ENCODE measurements at places on chromosomes 2 and 18.

DNA sequence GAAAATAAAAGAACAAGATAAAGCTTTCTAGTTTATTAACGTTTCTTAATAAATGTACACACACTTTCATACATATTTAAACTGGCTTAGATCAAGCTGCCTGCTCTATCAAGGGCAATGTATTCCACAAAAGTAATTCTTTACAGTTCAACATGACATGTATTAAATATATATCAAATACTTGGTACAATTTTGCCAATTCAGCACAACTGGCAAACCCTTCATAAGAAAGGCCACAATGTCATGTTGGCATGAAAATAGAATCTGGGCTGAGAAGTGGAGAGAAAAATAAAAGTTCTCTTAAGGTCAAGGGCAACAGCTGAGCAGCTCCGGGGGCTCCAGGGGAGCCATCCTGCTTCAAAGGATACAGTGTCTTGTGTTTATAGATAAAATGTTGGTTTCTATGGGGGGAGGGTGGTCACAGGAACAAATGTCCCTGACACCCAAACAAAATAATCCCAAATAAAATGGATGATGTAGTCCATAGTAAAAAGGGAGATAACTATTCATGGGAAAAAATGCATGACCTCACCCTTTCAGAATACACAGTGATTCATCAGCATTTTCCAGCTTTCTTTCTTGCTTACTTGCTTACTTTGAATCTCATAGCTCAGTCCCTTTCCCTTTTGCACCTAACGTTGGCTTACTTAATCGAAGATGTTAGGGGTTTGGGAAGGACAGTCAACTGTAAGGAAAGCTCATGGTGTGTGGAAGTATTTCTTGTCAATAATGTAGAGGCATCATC lies 494.9 kb downstream of the NYAP2 start:
- DNase-seq, result no peak

DNA sequence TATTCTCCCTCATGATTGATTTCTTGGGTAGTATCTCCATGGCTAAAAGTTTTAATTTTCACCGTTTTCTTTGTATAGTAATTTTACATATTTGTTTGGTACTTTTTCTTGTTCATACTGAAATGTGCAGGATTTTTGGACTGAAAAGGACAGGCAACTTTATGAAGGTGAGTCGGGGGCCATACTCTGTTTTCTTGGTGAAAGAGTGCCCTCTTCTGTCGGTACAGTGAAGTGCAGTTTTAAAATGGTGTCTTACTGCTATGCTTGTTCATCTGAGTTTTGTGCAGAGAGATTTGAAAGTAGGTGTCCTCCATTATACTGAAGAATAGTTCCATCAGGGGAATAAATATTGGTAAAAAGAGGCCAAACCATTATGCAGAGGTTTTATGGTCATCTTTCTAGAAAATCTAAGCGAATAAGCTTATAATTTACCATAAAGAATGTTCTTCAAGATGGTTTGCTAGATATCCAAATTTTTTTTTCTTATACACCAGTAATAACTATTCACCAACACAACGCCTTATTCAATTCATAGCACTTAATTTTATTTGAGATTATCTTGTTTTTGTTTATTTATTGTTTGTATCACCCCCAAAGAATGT lies 8.7 kb upstream of the SERPINB13 start:
- no peak for DNase-seq

DNA sequence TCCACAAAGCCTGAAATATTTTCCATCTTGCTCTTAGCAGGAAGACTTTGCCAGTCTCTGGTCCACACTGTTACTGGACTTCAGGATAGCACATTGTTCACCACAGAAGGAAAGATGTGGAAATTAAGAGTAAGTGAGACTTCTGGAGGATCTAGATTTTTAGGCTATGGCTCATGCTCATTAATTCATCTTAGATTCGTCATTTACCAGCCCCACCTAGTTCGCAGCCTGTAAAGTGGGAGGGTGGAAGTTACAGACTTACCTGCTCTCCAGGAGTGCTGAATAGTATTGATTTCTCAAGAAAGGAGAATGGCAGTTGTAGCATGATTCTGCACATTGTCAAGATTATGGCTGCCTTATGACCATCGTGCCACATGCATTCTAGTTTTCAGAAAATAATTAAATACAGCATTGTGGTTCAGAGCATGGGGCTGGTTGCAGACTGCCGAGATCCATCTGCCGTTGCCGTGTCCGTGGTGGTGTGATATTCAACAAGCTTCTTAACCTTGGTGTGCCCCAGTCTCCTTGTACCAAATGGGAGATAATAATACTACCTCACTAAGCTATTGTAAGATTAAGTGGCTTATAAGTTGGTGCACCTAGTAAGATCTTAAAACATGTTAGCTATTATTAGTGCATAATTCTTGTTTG lies 56.8 kb downstream of the RNF144A start:
- no peak for DNase-seq

DNA sequence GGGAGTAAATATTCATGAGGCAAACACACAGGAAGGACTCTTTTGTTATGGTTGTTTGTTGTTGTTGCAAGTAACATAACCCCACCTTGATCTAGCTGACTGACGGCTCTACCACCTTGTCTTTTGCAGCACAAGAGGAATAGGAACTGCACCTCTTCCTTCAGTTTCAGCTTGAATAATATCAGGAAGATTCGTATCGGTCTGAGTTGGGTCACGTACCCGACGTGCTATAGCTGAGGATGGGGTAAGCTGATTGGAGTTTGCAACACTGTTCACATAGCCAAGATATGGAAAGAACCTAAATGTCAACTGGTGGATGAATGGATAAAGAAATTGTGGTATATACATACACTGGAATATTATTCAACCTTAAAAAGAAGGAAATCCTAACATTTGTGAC lies 14.5 kb upstream of the IL1RN start:
- no peak for DNase-seq

GRCh38 chr2:215839816-215840215 lies 173.5 kb downstream of the MREG start:
- DNase-seq, result no peak

- no peak for DNase-seq
Measured at GRCh38 chr2:53006980-53007379, 760.6 kb upstream of the CHAC2 start.

- DNase-seq, result no peak
Measured at GRCh38 chr18:59617468-59617932, 79.7 kb downstream of the CCBE1 start.

DNA sequence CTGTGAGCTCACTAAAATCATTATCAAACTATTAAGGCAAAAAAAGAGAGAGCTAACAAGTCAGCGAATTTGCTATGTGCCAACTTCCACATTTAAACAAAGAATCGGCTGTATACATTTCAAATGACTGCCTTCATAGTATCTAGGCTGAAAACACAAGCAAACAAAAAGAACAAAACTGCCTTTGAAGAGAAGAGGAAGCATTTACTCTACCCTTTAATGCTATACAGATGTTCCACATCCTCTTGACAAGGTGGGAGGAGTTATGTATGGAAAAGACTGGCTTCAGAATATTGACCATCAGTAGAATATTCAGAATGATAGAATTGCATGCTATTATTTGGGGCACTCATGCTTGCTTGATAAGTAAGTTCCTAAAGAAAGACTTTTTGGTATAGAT lies 741.7 kb downstream of the PLCL1 start:
- DNase-seq, result no peak

- peak; percentile 22 for DNase-seq
Measured at GRCh38 chr2:235511187-235511661, 17.4 kb downstream of the AGAP1 start.

DNA sequence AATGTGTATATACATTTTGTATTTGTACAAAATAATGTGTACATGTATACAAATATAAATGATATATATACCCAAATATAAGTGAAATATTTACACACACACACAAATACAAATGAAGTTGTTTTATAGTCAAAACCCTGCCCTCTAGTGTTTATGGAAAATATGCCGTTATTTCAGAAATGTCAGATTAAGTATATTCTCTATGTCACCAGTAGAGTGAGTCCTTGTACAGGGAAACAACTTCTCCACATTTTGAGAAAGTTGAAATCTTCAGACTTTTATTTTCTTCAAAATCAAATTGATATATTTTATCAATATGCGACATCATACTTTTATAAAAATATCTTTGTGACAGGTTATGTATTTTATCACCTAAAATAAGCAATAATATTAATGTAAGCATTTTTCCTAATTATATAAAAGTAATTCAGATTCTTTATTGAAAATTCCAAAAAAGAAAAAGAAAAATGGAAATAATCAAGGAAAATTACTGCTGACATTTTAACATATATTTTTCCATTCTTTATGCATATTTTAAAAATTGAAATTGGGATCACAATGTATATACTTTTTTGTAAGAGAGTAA lies 22.4 kb downstream of the ARL6IP6 start:
- DNase-seq, result no peak

DNA sequence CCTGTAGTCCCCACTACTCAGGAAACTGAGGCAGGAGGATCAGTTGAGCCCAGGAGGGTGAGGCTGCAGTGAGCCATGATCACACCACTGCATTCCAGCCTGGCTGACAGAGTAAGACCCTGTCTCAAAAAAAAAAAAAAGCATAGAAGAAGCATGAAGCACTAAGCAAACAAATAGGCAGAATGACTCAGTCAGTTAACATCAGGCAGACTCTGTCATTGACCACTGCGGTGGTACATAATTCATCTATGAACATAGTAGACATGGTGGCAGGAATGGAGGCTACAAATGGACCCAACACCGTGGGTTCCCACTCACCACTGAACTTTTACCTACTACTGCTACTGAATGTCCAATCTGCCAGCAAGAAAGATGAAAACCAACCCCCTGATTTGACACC lies 7.6 kb upstream of the ASXL2 start:
- no peak for DNase-seq

DNA sequence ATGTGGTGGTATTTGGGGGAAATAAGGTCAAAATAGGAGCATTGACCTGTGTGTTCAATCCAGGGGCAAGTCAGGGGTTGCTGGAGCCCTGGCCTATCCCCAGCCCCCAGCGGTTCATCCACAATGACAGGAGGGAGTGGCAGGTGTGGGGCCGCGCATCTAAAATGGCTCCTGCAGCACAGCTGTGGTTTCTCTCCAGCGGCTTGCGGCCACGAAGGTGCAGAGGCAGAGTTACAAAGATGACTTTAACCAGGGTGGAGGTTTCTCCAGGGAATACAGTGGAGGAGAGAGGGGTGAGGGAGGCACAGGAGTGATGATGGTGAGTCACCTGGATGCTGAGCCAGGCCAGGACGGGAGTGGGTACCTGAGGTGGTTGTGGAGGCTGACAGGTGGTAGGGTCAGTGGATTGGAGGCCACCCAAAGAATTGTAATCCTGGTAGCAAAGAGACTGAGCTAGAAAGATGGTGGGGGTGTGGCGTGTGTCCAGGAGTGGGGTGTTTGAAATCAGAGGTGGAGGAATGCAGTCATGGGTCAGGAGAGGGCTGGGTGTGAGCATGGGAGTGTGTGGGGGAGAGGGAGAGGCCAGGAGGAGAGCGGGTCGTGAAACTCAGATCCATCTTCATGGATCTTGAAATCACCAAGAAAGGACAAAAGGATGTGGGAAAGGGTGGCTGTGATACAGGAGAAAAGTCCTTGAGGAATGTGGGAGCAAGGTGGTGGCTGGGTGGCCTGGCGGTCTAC lies 83.2 kb downstream of the CTIF start:
- DNase-seq, result no peak

DNA sequence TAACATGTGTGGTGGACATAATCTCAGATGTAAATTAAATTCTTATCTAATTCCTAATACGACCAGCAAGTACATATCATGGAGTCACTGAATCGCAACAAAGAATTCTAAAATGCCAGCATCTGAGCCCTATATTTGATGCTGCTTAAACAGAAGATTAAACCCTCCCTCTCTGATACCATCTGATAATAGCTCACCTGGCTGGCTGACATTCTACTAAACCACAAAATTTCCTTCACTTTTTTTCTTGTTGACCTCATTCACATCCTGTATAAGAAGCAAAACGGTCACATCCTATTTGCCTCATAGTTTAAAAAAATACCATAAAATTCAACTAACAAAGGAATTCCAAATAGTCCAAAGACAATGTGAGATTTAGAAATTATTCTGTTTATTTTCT lies 371.6 kb upstream of the SLC8A1 start:
- no peak for DNase-seq

DNA sequence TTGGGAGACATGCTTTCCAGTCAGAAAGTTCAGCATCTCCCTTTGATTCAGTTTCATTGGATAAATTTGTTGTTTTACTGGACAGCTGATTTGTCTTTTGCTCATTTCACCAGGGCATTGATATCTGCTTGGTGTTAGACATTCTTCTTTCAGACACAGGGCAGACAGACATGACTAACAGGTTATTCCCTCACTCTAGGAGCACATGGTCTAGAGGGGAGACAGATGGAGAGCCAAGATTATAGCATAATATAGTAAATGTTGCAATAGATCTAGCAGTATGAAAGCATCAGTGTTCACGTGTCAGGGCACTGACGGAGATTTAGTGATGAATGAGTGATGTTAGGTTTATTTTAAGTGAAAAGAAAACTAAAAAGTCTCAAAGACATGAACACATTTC lies 187.0 kb upstream of the CYRIA start:
- DNase-seq, result no peak

DNA sequence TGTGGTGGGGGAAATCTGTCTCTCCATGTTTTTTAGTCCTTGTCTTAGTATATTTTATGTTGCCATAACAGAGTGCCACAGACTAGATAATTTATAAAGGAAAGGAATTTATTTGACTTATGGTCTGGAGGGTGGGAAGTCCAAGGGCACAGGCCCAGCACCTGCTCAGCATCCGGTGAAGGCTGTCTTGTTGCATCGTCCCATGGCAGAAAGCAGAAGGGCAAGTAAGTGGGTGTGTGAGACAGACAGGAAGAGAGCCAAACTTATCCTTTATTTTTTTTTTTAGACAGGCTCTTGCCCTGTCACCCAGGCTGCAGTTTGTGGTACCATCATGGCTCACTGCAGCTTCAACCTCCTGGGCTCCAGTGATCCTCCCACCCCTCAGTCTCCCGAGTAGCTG lies 98.1 kb downstream of the HS1BP3 start:
- DNase-seq, result no peak
